ENCODE measurements at places on chromosomes 2 and 18.

GRCh38 chr2:237715459-237715947 is 83.1 kb upstream of the RBM44 start:
- no peak for DNase-seq

- DNase-seq = no peak
Observed at GRCh38 chr2:98142106-98142791, 55.3 kb downstream of the VWA3B start.

DNA sequence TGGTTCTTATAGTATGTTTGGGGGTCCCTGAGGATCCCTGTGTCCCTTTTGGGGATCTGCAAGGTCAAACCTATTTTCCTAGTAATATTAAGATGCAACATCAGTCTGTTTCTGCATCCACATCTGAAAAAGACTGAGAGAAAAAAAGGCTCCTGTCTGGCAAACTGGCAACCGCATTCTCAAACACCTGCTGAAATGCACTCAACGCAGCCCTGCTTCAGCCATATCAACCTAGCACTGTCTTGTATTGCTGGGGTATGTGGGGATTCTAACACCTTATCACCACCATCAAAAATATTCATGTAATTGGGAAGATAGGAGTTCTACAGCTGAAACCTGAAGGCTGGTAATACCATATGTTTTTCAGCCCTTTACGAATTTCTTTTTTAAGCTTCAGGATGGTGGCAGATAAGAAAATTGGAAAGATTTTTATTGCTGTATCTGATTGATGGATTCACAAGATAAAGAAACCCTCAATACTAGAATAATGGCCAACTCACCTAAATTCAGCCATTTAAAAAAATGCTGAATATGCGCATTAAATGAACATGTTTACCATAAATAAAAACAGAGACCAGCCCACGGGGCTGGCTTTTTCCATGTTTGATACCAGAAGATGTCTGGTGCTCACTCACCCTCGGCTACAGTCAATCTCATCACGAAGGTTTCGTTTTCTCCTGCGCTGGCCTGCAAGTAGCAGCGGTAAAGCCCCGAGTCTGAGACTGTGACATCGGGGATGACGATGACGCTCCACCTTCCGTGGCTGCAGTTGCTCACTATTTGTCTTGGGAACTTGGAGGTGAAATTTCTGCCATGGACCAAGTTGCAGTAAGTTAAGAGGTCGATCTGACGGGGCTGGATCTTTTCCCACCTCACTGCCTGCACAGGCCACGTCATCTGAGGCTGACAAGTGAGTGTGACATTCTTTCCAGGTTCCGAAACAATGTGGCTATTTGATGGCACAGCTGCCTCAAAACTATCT is 52.3 kb downstream of the CD226 start:
- no peak for DNase-seq

GRCh38 chr2:200578778-200579177 is 7.0 kb upstream of the AOX1 start:
- no peak for DNase-seq

GRCh38 chr2:99877963-99878362 is 264.4 kb downstream of the AFF3 start:
- no peak for DNase-seq

- no peak for DNase-seq
Observed at GRCh38 chr2:16085073-16085472, 144.7 kb downstream of the MYCN start.

GRCh38 chr2:97868986-97869721 is 126.6 kb downstream of the TMEM131 start:
- no peak for DNase-seq

GRCh38 chr2:239781454-239781853 is 243.7 kb downstream of the NDUFA10 start:
- DNase-seq = no peak

GRCh38 chr2:128032092-128032491 is 4.2 kb upstream of the SAP130 start:
- no peak for DNase-seq

DNA sequence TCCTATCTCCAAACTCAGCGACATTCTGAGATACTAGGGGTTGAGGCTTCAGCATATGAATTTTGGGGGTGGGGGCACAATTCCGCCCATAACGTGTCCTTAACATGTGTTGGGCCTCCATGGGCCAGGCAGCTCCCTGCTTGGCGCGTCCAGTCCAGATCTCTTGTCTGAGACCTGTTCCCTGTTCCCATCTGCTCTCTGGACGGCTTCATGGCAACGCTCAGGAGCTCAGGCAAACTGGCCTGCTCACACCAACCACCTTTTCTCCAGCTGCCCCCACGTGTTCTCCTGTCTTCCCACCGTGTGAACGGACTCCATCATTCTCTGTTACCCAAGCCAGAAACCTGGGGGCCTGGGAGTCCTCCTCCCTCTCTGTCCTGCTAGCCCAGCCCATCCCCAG is 36.4 kb downstream of the ACKR3 start:
- no peak for DNase-seq

- DNase-seq = no peak
Observed at GRCh38 chr2:224948859-224949258, 93.4 kb downstream of the DOCK10 start.

GRCh38 chr2:162257425-162257824 is 14.2 kb upstream of the FAP start:
- DNase-seq = no peak

DNA sequence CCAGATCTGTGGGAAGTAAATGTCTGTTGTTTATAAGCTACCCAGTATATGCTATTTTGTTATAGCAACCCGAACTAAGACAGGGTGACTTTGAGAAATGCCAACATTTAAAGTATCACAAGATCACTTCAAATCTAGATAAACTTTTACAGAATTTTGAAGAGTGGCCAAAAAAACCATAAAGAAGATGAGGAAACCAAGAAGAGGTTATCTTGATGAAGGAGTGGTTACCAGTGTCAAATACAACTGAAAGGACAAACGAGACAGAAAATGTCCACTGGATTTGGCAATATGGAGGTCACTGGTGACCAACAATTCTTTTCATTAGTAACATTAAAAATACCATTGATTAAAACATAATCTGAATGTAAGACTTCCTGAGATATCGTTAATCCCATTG is 235.7 kb downstream of the DYM start:
- DNase-seq = no peak

- DNase-seq = no peak
Observed at GRCh38 chr2:140657657-140658056, 1473.2 kb downstream of the LRP1B start.

- no peak for DNase-seq
Observed at GRCh38 chr2:11877764-11878163, 131.3 kb downstream of the LPIN1 start.

- no peak for DNase-seq
Observed at GRCh38 chr2:111626037-111626864, 257.7 kb downstream of the ANAPC1 start.

DNA sequence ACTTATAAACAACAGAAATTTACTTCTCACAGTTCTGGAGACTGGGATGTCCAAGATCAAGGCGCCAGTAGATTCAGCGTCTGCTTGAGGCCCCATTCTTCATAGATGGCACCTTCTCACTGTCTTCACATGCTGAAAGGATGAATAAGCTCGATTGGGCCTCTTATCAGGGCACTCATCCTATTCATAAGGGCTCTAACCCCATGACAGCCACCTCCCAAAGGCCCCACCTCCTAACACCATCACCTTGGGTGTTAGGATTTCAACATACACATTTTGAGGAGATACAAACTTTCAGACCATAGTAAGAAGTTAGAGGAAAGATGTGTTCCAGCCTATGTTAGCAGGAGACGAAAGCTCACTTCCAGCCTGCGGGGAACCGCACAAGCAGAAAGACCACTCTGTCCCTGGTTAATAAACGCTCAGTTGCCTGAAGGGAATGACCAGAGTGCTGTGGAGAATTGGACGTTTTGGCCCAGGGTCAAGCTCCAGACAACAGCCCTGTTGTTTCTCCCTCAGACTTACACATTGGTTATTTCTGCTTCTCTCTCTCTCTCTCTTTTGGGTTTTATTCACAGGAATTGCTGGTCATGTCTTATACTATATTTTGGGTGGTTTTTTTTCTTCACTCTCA is 90.3 kb downstream of the MAPRE2 start:
- DNase-seq = no peak

GRCh38 chr2:111951486-111951885 is 53.1 kb downstream of the MERTK start:
- DNase-seq = no peak

- no peak for DNase-seq
Observed at GRCh38 chr18:31977270-31977872, 34.4 kb upstream of the TRAPPC8 start.

GRCh38 chr2:19349911-19350677 is 8.3 kb downstream of the OSR1 start:
- no peak for DNase-seq

DNA sequence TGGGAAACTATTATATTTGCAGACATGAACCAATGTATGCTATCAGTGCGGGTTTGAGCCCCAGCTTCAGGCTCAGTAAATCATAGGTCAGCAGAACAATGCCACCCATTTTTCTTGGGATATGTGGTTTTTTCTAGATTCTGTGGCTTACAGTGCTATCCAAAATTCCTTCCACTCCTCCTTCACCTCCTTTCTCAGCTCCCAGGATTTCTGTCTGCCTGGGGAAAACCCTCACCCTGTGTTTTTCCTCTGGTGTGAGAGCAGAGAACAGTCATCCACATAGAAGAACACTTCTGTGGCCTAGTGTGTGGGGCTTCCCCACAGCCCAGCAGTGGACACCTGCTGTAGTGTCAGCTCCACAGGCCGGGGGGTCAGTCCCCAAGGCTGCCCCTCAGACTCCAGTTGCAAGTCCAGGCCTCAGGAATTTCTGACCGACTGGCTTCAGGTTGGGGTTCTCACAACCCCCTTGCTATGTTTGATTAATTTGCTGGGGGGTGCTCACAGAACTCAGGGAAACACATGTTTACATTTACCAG is 238.2 kb downstream of the LDLRAD4 start:
- DNase-seq = no peak

DNA sequence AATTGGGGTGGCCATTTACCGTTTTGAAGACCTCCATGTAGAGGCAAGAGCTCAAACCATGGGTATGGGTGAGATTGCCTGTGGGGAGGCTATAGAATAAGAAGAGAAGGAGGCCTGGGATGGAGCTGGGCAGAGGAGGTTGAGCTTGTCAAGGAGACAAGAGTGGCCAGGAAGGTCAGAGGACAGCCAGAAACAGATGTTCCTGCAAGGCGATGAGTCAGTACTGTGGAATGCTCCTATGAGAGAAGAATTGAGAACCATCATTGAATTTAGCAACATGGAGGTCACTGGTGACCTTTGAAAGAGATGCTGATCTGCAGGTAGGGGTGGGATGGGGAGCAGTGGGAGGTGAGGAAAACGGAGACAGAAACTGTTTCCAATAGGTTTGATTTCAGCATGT is 3.5 kb downstream of the ACSL3 start:
- no peak for DNase-seq

- DNase-seq = no peak
Observed at GRCh38 chr2:62826141-62826540, 120.6 kb downstream of the EHBP1 start.

GRCh38 chr18:11654736-11655605 is 34.1 kb upstream of the GNAL start:
- no peak for DNase-seq

GRCh38 chr2:219661955-219662395 is 34.5 kb downstream of the SLC4A3 start:
- no peak for DNase-seq

DNA sequence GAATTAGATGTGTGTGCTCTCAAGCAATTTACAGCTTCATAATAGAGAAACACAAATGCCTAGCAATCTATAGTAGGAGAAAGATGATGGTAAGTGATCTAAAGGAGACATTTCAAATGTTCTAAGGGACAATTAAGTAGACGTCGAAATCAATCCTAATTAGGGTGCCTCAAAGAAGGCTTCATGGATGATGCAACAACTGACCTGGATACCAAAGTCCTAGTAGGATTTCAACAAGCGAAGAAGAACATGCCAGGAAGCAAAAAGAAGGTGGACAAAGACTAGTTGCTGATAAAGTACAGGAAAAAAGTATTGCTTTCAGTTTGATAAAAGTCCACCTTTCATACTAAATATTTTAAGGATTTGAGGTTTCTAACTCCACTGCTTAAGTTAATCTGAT is 12.5 kb downstream of the FIGN start:
- no peak for DNase-seq

GRCh38 chr2:98926601-98927000 is 9.4 kb downstream of the CRACDL start:
- DNase-seq = no peak

GRCh38 chr2:230178546-230179485 is 41.0 kb downstream of the SP110 start:
- no peak for DNase-seq

DNA sequence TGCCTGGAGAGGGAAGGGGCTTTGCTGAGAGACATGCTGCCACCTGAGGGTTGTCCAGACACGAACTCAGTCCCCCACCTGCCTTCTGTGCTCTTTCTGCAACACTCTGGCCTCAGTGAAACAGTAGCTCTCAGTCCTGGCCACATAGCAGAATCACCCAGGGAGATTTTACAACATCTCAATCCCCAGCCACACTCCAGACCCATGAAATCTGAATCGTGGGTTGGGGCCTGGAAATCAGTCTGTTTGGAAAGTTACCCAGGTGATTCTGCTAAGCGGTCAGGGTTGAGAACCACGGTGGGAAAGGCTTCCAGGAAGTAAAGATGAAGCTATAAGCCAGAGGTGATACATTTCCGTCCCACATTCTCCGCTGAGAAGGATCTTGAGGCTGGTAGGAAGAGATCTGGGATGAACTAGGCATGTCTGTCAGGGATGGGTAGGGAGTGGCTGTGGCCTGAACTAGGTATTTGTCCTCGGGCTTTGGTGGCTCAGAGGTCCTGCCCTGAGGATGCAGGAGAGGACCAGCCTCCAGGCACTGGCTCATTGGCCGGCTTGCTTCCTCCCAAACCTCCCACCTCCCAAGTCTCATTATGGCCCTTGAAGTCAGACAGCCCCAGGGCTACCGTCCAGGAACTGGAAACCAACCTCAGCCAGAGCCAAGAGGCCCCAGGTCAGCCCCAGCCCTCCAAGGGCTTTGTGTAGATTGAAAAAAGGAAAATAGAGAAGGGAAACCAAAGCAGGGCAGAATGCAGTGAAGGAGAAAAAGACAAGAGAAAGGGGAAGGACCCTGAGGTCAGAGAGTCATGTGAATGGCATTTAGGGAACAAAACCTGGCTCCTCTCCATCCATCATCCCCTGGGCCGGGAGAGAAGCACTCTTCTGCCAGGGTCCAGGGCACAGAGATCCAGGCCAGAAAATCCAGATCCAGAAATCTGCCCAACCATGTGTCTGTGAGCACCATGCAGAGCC is 119.6 kb downstream of the ZFP36L2 start:
- no peak for DNase-seq

DNA sequence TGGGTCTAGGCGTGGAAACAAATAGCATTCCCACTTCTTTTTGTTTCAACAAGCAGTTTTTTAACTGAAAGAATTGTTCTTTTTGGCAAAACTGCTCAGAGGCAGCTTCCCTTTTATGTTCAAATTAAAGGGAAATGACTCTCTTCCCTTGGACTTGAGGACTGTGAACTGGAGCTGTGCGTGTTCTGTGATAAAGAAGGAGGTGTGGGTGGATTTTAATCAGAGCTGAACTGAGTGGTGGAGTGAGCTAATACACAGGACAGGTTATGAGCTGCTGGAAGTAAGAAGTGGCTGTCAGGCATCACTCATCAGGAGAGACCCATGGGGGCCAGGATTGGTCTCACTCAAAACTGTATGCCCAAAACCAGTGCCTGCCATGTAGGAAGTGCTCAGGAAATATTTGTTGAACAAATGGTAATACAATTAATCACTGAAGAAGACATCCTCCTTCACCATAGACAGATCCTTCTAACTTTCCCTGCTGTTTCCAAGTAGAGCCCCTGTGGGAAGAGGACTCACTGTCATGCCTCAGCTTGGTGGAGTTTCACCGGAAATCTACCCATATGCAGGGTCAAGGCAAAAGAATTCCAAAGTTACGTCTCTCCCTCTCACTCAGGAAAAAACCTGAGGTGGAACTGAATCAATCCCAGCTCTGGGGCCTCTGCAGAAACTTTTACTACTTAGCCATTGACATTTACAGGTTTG is 55.9 kb downstream of the FEZ2 start:
- DNase-seq = no peak

Measured in NCI-H2029 treated with DMSO at 0.1 percent for 48 hours (cell line).